GM12878 (cell line): ENCODE measurements at places on chromosomes 5 and 9. TPM values are rescaled to one million over a fixed set of nuclear protein-coding genes. Genes with fewer than 3 reads are reported as not detected.

The FOXD4 gene
- 0.13 and 0.15 TPM in 2 replicates for polyA plus RNA-seq

DNA sequence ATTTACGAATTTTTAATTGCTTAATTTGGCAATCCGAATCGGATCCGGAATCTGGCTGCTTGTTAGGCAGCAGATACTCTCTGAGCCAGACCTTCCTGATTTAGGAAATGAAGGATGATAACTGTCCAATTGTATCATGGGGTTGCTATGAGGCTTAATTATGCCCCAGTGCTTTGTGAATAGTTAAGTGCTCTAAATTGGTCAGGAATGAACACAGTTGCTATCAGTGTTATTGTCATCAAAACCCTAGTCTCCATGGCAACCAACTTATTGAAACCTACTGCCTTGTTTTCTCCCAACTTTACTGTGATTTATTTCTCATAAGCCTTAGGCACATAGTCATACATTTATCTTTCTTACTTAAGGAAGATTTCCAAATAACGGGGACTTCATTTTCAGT lies 47.9 kb downstream of the MAMDC2 start:
- no peak overlapping the region for H3K4me3 ChIP-seq
- H3K4me1 ChIP-seq = no peaks in the 10 kb centered on the region
- H3K36me3 ChIP-seq = no peaks in the 10 kb centered on the region
- H3K27ac ChIP-seq = no peak overlapping the region
- no peaks in the 10 kb centered on the region for H3K27me3 ChIP-seq
- DNase-seq = no peak

GRCh38 chr9:86836797-86837196 lies 110.5 kb downstream of the GAS1 start:
- DNase-seq = peak; percentile 28
- no peaks in the 10 kb centered on the region for H3K4me1 ChIP-seq
- no peak overlapping the region for H3K27ac ChIP-seq
- no peaks in the 10 kb centered on the region for H3K36me3 ChIP-seq
- no peak overlapping the region for H3K4me3 ChIP-seq
- no peaks in the 10 kb centered on the region for H3K27me3 ChIP-seq

The ADAMTS16 gene
- not detected in 2 replicates for polyA plus RNA-seq

GRCh38 chr9:78370991-78371390 lies 74.1 kb downstream of the PSAT1 start:
- H3K36me3 ChIP-seq = no peaks in the 10 kb centered on the region

The SLC46A2 gene
- polyA plus RNA-seq = not detected in 2 replicates

The SV2C gene
- 0.56 and 1.1 TPM in 2 replicates for polyA plus RNA-seq

- no peaks in the 10 kb centered on the region for H3K4me1 ChIP-seq
- no peak overlapping the region for H3K4me3 ChIP-seq
- no peaks in the 10 kb centered on the region for H3K27me3 ChIP-seq
- H3K36me3 ChIP-seq = no peaks in the 10 kb centered on the region; the same call in 1 of the 2 replicates
- DNase-seq = no peak
- no peak overlapping the region for H3K27ac ChIP-seq
These were observed 74.8 kb downstream of the SLF1 start for GRCh38 chr5:94693043-94693822.

The OBP2B gene
- not detected in 2 replicates for polyA plus RNA-seq

DNA sequence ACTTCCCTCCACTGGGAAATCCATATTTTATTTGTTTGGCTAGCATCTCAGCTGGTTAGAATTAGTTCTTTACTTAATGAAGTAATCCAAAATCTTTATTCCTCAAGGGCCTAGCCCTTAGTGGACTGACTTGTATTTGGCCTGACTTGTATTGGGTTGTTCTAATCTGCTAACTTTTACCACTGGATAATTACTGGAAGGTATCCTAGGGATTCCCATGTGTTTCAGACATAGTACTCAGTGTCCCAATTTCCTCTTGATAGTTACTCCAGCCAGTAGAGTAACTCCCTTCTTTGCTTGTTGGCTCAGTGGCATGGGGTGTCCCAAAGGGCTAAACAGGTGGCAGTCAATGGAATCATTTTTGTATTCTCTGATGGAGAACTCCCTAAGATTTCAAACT lies 156.0 kb downstream of the DCP2 start:
- DNase-seq = no peak
- no peaks in the 10 kb centered on the region for H3K36me3 ChIP-seq
- no peak overlapping the region for H3K27ac ChIP-seq
- H3K4me3 ChIP-seq = no peak overlapping the region

DNA sequence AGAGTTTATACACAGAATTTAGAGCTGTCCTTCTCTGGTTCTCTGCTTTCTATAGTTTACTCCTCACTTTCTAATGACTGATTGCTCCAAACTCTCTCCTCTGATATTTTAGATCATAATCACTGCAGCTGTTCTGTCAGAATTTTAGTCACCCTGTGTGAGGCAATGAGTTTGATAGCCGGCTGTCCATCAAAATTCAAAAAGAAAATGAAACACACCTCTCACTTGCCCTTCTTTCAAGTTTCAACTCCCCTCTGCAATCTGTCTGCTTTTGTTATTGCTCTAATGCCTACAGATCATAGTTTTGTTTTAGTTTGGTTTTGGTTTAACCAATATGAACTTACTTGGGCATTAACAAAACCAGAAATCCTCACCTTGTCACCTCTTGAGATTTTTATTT lies 23.3 kb upstream of the ABLIM3 start:
- DNase-seq = no peak
- no peaks in the 10 kb centered on the region for H3K4me1 ChIP-seq
- no peaks in the 10 kb centered on the region for H3K27me3 ChIP-seq
- no peak overlapping the region for H3K27ac ChIP-seq
- H3K4me3 ChIP-seq = no peak overlapping the region
- H3K36me3 ChIP-seq = no peaks in the 10 kb centered on the region

DNA sequence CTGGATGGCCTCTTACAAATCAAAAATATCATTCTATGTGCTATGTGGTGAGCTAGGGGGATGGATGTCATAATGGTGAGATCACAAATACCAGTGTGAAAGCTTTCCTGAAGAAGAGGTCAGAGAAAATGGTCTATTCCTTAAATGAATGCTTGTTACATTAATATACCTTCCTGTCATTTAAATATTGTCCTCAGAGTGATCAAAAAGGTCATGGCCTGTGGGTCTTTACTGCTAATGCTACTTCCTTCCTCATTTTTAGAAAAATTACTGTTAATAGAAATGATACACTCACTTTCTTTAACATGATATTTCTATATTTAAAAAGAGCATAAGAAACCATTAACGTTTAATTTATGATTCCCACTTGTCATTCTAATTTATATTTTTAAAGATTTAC lies 9.7 kb downstream of the OMD start:
- no peaks in the 10 kb centered on the region for H3K4me1 ChIP-seq
- no peak for DNase-seq
- no peaks in the 10 kb centered on the region for H3K36me3 ChIP-seq
- no peak overlapping the region for H3K27ac ChIP-seq
- no peaks in the 10 kb centered on the region for H3K27me3 ChIP-seq

The SUSD3 gene
- 30.9 and 32.9 TPM in 2 replicates for polyA plus RNA-seq

DNA sequence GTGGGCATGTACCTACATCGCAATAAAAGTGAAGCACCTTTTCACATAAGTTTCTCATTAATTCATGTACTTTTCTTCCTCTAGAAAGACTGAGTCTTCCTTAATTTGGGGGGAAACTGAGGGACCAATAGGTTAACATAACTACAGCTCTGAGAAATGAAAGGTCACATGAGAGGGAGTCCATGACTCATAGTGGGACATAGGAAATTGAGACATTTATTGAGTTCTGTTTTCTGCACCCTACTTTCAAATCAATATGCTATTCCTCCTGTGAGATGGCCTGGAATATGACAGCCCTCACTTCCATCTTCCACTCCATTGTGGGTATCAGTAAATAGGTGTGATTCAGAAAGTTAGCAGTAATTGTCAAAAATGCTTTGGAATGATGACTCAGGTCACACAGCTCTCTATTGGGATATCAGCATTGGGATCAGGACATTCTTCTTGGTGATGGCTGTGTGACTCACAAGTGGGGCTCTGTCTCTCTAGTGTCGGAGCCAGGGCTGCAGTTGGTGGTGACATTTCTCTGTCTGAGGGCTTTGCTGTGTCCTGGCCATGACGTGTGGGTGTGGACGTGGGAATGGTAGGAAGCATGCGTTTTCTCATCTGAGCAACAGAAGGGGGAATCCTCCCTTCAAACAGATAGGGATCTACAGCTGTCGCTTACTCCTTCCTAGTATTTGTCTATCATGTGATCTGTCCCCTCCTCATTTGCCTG lies 125.0 kb downstream of the TRIO start:
- no peak overlapping the region for H3K4me3 ChIP-seq
- no peak overlapping the region for H3K27ac ChIP-seq
- H3K27me3 ChIP-seq = no peaks in the 10 kb centered on the region
- no peak for DNase-seq

The IFNK gene
- not detected in 2 replicates for polyA plus RNA-seq

The ABCA2 gene
- polyA plus RNA-seq = 0.25 and 0.86 TPM in 2 replicates

DNA sequence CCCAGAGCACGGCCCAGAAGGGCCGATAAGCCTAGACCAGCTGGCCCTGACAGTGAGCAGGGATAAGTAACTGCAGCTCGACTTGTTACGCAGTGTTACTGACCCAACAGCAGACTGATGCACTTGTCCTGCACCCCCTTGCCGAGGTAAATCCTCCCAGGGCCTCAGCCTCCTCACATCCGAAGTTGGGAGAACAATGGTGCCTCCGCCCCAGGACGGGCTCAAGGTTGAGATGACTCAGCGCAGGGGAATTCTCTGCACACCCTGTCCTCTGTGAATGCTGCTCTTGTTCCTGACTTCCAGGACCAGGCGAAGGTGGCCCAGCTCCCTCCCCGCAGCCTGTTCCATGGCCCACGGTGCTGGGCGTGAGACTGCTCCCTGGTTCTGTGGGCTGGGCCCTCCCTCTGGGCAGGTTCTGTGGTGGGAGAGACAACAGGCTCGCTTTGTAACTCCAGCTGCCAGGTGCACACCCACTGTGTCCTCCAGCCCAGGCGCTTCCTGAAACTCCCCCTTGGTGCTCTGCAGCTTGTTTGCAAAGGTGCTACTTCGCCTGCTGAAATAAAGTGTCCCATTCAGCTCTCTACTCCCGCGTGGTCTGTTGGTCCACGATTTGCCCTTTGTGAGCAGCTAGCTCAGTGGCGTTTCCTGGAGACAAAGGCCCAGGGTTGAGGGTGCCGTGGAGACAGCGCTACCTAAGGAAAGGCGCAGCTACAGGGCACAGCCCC lies 40.1 kb upstream of the SLC6A19 start:
- no peak overlapping the region for H3K4me3 ChIP-seq
- no peak for DNase-seq
- H3K27me3 ChIP-seq = peaks cover 2% of the 10 kb centered on the region
- no peak overlapping the region for H3K27ac ChIP-seq
- no peaks in the 10 kb centered on the region for H3K4me1 ChIP-seq
- H3K36me3 ChIP-seq = no peaks in the 10 kb centered on the region
